Stimulated activated CD4-positive, alpha-beta T cell treated with anti-CD3 and anti-CD28 coated beads, Interleukin-12 subunit alpha, Interleukin-12 subunit beta, amount 100 ng/mL, for 4 hours (primary cell): ENCODE measurements at places on chromosomes 12 and 14.

- no peak for DNase-seq
Observed at GRCh38 chr12:16037533-16037932, 126.4 kb downstream of the DERA start.

- no peak for DNase-seq
Observed at GRCh38 chr12:117590386-117590785, 229.0 kb upstream of the NOS1 start.

DNA sequence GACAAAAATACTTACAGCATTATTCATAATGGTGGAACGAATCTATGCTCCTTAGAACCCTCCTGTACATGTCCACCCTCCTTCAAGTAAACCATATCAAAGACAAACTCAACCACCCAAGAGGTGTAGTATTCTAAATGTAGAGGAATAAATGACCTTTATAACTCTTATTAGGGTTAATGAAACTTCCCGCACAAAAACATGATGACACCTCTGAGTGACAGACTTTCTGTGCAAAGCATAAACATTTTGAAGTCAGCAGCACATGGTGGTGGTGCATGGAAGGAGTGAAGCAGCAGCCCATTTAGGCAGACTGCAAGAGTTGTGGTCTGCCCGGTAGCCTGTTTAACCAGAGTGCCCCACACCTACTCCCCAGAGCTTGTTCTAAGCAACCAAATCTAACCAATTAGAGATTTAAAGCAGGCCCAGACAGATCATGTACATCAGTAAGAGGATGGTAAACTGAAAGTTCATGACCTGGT is 615 bp upstream of the ASB8 start:
- DNase-seq: no peak

- no peak for DNase-seq
Observed at GRCh38 chr14:60485057-60485597, 736 bp downstream of the C14orf39 start.

GRCh38 chr12:27814411-27814810 is 34.4 kb upstream of the MANSC4 start:
- no peak for DNase-seq

DNA sequence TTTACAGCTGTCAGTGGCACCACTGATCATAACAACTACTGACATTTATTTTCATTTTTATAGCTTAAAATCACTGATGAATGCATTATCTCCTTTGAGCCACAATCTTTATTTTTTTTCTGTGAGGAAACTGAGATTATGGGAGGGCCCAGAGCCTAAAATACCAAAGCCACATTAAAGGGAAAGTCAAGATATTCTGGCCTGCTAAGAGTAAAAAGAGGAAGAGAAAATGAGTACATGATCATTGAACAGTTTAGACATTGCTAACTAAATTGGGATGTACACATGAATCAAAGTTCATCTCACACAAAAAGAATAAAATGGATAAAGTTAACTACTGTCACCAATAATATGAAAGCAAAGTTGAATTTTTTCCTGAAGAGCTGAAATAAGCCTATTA is 170.5 kb upstream of the GARIN2 start:
- no peak for DNase-seq

GRCh38 chr12:89529738-89530137 is 3.9 kb upstream of the POC1B start:
- DNase-seq: no peak

- no peak for DNase-seq
Observed at GRCh38 chr14:74702293-74702692, 10.6 kb downstream of the AREL1 start.

GRCh38 chr14:97851428-97851995 is 1054.3 kb downstream of the VRK1 start:
- DNase-seq: no peak

DNA sequence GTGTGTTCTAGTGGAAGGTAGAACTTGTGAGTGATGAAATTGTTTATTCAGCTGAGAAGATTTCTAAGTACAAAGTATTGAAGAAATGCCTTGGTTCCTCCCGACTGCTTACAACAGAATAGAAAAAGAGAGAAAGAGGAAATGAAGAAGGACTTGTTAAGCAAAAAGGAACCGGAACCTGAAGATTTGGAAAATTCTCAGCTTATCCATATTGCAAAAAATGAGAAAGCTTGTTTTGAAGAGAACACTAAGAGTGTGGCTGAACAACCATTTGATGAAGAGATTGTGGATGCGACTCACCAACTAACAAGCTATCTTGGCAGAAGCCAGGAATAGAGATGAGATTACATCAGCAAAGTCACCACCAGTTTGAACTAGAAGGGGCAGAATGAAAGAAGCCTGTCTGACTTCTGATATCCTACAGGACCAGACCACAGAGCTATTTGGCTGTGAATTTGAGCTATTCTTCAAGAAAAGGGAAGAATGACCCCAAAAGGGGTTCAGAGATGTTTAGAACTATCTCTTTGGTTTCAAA is 15.1 kb downstream of the NDUFA9 start:
- no peak for DNase-seq

DNA sequence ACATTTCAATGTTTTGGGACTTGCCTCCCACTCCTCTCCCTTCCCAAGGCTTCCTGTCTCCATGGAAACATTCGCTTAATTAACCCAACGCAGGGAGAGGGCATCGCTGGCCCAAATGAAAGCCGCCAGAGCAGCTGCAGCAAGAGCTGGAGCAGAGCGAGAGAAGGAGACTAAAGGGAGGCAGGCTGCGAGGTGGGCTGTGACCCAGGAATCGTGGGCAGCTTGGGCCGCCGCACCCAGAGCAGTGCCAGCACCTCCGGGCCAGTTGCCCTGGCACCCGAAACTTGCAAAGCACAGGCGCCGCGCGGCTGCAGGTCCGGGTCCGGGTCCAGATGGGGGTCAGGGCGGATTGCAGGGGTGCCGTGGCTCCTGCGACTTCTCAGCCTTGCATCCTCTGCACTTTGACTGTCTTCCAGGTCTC is 43.5 kb upstream of the PTPRQ start:
- no peak for DNase-seq

DNA sequence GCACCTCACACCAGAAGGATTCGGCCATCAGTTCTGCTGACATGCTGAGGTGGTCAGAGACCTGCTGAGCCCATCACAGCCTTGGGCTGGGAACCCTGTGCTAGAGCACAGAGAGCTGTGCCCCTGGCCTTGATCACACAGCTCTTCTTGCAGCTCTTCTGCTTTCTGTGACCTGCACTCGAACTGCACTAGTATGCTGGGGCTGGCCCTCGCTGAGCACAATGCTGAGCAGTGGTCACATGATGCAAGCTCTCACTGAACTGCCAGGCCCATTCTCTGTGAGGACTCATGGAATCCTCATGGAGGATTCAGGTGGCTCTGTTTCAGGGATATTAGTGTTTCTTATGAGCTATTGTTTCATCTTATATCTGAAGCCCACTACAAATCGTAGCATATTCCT is 22.5 kb downstream of the FBXO21 start:
- no peak for DNase-seq

- no peak for DNase-seq
Observed at GRCh38 chr12:526089-526488, 66.3 kb downstream of the B4GALNT3 start.

DNA sequence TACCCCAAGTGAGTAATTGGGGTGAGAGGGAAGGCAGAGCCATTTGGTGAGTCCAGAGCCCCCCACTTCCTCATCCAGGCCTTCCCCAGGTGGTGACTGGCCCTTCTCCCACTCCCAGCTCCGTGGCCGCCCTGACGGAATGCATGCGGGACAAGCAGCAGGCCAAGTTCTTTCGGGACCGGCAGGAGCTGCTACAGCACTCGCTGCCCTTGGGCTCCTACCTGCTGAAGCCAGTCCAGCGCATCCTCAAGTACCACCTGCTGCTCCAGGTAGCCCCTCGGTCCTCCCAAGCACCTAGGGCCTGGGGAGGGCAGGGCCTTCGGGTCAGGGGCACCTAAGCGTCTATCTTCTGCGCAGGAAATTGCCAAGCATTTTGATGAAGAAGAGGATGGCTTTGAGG is 26.5 kb downstream of the PLEKHG3 start:
- no peak for DNase-seq

DNA sequence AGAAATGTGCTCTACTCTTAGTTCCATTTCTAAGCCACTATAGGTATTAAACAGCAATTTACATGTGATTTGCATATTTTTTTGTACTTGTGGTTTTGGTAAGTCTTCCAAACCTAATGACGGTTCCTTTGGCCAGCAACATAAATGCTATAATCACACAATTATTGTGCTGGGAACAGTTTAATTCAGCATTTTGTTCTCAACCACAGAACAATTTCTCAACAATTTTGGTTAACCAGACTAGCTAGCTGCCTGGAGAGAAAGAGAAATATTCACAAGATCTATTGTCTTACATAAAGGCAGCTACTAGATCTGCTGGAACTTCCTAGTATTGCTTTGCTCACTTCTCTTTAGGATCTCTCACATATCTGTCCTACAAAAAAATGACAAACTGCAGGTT is 265.3 kb downstream of the SOX5 start:
- no peak for DNase-seq

GRCh38 chr14:75711796-75712211 is 50.8 kb downstream of the TTLL5 start:
- no peak for DNase-seq

- no peak for DNase-seq
Observed at GRCh38 chr14:26394150-26394810, 203.6 kb downstream of the NOVA1 start.

- DNase-seq: no peak
Observed at GRCh38 chr14:50023671-50024490, 92.5 kb downstream of the VCPKMT start.

DNA sequence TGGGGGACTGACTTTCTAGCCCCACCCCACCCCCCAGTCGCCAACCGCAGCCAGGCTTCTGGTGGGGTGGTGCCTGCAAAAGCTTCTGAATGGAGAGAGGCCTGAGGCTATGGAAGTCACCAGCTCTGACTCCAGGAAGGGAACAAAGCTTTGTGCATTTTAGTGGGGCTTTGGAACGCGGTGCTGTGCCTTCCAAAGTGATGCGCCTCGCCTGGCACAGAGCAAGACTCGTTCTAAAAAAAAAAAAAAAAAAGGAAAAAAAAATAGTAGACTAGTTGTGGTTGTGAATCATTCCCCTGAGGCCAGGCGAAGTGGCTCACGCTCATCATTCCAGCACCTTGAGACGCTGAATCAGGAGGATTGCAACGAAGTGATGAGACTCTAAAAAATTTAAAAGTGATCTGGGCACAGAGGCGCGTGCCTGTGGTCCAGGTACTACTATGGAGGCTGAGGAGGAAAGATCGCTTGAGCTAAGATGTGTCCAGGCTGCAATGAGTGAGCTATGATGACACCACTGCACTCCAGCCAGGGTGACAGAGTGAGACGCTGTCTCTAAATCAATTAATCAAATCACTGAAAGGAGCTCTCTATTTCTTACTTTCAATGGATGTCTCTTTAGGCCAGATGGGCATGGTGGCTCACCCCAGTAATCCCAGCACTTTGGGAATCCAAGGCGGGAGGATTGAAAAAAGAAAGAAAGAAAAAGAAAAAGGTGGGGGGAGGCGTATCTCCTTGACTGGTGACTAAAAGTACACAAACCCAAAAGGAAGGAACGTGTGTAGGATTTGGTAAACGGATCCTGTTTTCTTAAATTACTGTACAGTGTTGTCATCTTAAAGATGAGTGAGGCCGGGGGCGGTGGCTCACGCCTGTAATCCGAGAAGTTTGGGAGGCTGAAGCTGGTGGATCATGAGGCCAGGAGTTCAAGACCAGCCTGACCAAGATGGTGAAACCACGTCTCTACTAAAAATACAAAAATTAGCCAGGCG is 259.6 kb upstream of the ALG10B start:
- DNase-seq: no peak

- no peak for DNase-seq
Observed at GRCh38 chr12:31228811-31229792, 96.8 kb downstream of the SINHCAF start.

DNA sequence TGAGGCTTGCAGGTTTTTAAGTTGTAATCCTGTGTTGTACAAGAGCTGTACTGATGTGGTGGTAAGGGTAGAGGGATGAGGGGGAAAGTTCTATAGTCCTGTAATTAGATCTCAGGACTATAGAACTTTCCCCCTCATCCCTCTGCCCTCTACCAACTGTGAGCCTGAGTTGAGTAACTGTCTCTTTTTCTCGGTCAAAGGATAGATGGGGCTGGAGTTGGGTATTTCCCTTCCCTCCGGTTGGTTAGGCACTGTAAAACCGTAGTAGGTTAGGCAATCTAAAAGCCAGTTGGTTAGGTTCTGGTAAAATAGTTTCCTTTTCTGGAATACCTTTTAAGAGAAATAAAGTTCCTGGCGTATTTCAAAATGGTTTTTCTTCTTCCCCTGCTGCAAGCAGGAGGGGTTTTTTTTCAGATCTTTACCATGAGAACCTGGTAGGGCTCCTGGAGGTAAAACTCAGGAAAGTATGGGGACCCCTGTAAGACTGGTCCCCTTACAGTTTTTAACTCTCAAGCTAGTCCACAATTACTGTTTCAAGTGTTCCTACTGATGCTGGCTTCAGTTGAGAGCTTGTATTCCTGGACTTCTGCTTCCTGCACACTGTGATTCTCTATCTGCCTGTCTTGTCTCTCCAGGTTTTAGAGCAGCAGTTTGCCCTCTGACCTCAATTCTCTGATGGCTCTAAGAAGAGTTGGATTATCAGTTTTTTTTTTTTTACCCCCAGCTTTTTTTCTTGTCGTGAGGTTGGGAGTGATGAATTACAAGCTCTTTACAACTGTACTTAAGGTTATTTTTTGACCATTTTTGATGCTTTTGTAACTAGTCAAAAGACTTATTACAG is 58.7 kb downstream of the FUT8 start:
- DNase-seq: no peak

GRCh38 chr14:63760014-63760413 is 32.1 kb upstream of the SGPP1 start:
- DNase-seq: no peak

- no peak for DNase-seq
Observed at GRCh38 chr12:105409801-105410471, 79.4 kb downstream of the C12orf75 start.

- DNase-seq: no peak
Observed at GRCh38 chr12:47773858-47774580, 981 bp downstream of the SLC48A1 start.

DNA sequence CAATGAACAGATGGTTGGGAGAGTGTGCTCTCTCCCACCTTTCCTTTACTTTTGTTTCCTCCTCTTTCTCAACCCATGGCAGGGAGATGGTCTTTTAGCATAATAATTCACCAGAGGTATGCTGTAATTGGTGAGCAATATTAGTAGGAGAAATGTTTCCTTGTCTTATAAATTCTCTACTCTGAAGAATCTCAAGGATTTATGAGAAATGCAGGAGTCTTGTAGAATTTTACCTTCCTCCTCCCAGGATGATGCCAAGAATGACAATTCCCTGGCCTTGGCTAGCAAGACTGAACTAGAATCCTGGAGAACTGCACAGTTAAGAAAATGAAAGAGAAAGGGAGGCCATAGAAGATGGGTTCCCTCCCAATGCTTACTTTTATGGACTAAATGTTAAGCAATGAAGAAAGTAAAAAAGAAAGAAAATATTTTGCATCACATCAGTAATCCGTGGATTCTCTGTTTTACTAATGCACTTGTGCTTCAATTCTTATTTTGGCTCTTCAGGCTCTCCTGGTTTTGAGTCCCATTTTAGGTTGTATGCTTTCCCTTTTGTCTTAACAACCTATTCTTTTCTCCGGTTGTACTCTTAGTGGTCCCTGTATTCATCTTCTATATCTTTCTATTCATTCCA is 192.9 kb upstream of the GARIN6 start:
- DNase-seq: no peak
